Sigmoid colon (tissue), 7 donors: ENCODE measurements at places on chromosomes 2 and 18. TPM values are rescaled to one million over a fixed set of nuclear protein-coding genes. Genes with fewer than 3 reads are reported as not detected.

DNA sequence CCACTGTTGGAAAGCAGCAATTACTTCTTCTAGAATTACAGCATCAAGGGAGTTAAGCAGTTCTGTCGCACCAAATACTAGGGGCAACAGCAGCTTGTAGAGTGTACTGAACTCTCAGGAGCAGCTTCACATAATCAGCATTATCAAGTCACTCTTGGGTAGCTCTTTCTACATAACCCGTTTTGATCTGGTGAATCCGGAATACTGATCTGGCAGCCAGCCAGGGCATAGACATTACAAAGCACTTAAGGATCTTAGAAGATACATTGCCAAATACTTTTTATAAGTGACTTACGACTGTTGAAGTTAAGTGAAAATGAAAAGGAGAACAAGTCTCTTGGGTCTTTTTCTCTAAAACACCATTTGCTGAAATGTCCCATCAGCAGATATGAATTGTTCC is 73.2 kb upstream of the NETO1 start:
- H3K4me3 ChIP-seq: no peak overlapping the region
- no peak for DNase-seq
- no peak overlapping the region for H3K27ac ChIP-seq
- H3K4me1 ChIP-seq: no peaks in the 10 kb centered on the region

The ERFE gene
- total RNA-seq: 0.71 TPM

GRCh38 chr2:227612546-227613271 is 1.9 kb downstream of the SCYGR3 start:
- DNase-seq: no peak
- no peak overlapping the region for H3K4me3 ChIP-seq
- no peaks in the 10 kb centered on the region for H3K27me3 ChIP-seq
- H3K27ac ChIP-seq: no peak overlapping the region
- no peaks in the 10 kb centered on the region for H3K36me3 ChIP-seq

- no peaks in the 10 kb centered on the region for H3K4me1 ChIP-seq
- no peaks in the 10 kb centered on the region for H3K27me3 ChIP-seq
- H3K4me3 ChIP-seq: no peak overlapping the region
- H3K27ac ChIP-seq: no peak overlapping the region
Measured at GRCh38 chr2:160221391-160222276, 21.6 kb upstream of the ITGB6 start.

The GAD1 gene
- not detected for total RNA-seq

The TUBB6 gene
- total RNA-seq: 334 TPM

DNA sequence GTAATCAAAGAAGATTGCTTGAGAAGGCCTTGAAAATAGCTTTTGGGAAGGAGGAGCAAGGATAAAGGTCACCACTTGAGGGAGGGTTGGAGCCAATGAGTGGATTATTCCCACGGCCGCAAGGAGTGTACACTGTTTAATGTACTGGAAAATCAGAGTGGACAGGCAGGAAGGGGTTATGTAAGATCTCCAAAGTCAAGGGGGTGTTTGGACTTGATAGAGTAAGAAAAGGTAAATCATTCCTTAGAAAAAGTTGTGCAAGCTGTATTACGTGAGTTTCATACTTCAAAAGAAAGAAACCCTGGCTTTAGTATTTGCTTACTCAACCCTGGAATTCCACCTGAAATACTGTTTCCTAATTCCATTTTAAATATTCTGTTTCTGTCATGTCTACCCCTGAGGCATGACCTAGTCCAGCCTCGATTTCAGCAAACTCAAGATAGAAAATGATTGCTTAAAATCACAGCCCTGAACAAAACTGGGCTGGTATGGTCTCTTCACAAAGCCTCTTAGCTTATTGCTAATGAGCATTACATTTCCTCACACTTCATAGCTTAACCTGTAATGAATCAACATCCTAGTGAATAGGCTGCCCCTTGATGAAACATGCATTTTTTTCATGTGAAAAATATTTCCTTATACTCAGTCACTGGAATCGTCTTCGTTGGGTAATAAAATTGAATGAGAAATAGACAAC is 1.1 kb downstream of the MREG start:
- no peak overlapping the region for H3K27ac ChIP-seq
- DNase-seq: no peak
- H3K36me3 ChIP-seq: no peaks in the 10 kb centered on the region
- no peak overlapping the region for H3K4me3 ChIP-seq

The IL1B gene
- 0.66 TPM for total RNA-seq

The KCTD1 gene
- 18.6 TPM for total RNA-seq

DNA sequence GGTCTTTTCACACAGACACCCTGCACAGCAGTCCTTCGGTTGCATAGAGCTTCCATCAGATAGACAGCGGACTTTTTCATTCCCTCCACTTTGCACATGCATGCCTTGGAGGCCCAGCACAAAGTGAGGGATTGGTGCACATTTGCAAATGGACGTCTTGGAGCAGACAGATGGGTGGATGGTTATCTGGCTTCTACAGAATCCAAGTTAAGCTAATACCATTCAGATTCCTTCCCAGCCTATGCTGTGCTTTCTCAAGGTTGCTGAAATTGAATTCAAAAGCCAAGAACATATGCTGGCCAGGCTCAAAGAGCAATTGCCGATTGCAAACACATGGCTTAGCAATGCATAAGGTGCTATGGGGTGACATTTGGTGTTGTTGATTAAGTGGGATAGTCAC is 186.4 kb downstream of the VAPA start:
- no peaks in the 10 kb centered on the region for H3K36me3 ChIP-seq
- no peak overlapping the region for H3K4me3 ChIP-seq
- H3K4me1 ChIP-seq: no peaks in the 10 kb centered on the region
- H3K27me3 ChIP-seq: no peaks in the 10 kb centered on the region
- no peak for DNase-seq
